ENCODE measurements at places on chromosomes 3 and 15. TPM values are rescaled to one million over a fixed set of nuclear protein-coding genes. Genes with fewer than 3 reads are reported as not detected.

DNA sequence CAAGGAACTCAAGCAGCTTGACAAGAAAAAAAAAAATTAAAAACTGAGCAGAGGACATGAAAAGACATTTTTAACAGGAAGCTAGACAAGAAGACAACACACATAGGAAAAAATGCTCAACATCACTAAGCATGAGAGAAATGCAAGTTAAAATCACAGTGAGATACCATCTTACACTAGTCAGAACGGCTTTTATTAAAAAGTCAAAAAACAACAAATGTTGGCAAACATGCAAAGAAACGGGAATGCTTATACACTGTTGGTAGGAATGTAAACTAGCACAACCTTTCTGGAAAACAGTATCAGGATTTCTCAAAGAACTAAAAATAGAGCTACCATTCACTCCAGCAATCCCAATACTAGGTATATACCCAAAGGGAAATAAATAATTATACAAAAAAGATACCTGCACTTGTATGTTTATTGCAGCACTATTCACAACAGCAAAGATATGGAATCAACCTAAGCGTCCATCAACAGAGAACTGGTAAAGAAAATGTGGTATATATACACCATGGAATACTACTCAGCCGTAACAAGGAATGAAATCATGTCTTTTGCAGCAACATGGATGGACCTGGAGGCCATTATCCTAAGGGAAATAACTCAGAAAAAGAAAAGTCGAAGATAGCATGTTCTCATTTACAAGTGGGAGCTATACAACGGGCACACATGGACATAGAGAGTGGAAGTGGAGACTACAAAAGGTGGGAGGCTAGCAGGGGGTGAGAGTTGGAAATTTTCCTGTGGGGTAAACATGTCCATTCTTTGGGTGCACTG, 5.2 kb downstream of the GOLIM4 start:
- DNase-seq = no peak

- no peak for DNase-seq
These were observed 153.2 kb downstream of the CTNNB1 start for GRCh38 chr3:41352510-41352909.

PLSCR1 gene
- total RNA-seq = 69.2 TPM

- DNase-seq = no peak
These were observed 57.1 kb downstream of the CAPN7 start for GRCh38 chr3:15263120-15263519.

SYNPR gene
- not detected for total RNA-seq

DNA sequence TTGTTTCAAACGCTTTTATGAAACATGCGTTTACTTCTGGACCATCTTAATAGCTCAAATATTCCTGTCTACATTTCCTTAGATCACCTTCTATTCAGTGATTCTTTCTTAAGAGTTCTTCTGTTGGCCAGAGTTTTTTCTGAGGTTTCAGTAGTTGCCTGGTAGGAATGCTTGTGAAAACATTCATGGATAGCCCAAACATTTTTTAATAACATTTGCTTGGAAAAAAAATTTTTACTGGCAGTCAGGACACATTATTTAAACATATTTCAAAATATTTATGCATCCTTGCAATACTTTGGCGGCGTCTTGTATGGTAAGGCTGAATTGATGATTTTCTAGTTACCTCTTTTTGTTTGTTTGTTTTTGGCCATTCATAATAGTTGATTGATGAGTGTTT, 47.4 kb upstream of the ZBTB20 start:
- DNase-seq = no peak

- no peak for DNase-seq
These were observed 385.5 kb upstream of the PDZRN3 start for GRCh38 chr3:74009961-74010844.

DNA sequence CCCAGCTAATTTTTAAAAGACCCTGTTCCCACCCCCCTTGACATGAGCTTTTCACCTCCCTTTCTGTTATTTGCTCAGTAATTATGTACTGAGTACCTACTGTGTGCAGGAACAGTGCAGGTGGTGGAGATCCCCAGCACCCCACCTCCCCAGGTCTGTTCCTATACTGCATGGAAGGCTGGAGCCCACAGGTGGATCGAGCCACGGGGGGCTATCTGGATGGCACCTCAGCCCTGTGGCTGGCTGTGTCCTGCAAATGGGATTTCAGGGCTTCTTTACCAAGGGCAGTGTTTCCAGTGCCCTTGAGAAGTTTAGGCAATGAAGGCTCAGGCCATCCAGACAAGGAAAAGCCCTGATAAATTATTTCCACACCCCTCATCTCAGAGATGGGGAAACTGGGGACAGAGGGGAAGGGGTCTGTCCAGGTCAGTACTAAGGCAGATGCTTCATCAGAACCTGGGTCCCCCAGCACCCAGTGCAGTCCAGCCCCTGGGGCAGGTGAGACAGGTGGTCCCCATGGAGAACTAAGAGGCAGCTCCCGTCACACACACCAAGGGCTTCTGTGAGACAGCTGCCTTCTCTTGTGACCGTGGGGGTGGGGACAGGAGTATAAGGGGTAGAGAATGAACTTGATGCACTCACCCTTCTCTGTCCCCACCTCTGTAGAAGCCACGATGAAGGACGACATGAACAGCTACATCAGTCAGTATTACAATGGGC, 109.6 kb downstream of the ETFA start:
- DNase-seq = no peak

- DNase-seq = no peak
These were observed 357.6 kb upstream of the CFAP20DC start for GRCh38 chr3:59407425-59407824.

DNA sequence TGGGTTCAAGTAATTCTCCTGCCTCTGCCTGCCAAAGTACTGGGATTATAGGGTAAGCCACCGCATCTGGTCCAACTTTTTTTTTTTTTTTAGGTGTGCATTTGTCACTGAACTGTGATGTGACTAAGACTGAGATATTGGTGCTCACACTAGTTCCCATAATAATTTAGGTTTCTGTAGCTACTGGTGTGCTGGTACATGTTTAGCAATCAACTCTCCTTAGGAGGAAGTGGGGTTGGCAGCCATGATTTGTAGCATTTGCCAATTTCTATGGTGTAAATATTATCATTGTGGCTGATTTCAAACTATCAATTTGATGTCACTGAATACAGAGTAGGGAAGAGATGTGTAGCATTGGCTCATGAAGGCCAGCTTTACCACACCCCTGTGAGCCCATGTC, 372.7 kb downstream of the EDEM1 start:
- no peak for DNase-seq

DNA sequence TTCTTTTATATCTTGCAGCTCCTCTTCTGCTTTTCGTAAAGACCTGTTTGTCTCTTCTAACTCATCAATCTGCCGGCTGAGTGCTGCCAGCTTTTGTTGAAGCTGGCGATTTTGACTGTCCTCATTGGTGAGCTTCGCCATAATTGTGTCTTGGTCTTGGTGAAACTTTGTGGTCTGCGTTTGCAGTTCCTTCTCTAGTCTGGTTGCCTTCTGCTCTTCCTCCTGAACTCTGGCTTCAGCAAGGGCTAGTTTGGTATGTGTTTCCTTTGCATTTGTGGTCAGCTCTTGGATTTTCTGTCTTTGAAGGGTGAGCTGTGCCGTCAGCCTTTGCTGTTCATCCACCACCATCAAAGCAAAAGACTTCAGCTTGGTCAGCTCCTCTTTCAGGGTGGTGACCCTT, 32.9 kb downstream of the CMSS1 start:
- no peak for DNase-seq

DNA sequence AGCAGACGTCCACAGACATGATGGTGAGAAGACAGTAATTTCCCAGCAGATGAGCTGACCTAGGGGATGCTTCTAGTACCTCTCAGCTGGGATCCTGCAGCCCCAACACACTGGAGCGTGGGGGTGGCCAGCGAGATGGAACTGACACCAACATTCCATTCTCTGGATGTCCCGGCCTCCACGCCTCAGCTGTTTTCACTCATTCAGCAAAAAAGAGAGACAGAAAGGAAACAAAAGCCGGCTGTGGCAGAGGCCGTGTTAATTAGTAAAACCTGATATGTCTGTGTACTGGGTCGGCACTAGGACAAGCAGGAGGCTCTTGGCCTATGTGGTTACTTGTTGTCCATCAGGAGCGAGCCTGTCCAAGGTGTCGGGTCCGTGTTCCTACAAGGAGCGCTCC, 82.6 kb upstream of the MYZAP start:
- no peak for DNase-seq

CCR8 gene
- total RNA-seq = not detected

LYSMD4 gene
- total RNA-seq = 5.8 TPM

ITGB5 gene
- total RNA-seq = 146 TPM

DNA sequence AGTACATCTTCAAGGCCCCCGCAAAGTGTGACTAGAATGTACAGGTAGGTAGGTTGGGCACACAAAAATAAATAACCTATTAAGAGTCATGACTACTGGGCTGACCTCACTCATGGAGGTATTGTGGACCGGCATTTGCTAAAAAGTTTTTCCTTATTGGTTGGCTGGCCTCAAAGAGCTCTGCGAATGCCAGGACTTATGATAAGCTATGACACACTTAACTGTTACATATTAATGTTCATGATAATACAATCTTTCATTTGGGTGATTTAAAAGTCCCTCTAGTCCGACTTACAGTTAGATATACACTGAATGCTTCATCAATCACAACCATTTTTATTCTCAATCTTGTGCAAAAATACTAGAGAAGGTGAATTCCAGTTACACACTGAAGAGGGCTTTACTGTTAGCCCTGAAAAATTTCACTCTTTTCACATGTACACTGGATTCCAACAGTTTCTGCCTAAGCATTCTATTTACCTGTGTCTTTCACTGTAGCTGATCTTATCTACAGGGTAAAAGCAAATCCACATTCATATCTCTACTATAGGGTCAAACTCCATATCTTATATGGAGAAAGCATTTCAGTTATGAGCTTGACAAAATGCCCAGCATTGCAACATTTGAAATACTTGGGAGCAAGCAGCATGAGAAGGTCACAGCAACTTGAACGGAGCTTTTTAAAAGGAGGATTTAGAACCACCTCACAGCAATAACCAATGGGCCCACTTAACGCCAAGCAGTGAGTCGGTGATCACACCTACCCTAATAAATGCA, 329.1 kb downstream of the FOXP1 start:
- DNase-seq = no peak

DNA sequence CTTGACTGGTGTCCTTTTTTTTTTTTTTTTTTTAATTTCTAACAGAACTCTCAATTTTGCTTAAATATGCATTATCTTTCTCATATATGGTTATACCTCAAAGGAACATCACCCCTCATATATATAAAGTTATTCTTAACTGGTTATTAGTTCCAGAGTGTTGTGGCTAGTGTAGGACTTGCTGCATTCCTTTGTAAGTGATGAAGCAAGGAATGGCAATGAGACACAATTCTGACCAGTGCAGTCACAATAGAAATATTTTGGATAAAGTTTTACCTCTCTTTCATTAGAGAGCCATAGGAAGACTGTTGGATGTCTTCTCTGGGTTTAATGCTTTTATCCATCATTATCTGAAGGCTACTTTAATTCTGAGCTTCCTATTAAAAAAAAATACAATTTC, 75.5 kb upstream of the CBLB start:
- DNase-seq = no peak

GRCh38 chr3:99534951-99535704, 103.3 kb upstream of the COL8A1 start:
- peak; percentile 26 for DNase-seq

DNA sequence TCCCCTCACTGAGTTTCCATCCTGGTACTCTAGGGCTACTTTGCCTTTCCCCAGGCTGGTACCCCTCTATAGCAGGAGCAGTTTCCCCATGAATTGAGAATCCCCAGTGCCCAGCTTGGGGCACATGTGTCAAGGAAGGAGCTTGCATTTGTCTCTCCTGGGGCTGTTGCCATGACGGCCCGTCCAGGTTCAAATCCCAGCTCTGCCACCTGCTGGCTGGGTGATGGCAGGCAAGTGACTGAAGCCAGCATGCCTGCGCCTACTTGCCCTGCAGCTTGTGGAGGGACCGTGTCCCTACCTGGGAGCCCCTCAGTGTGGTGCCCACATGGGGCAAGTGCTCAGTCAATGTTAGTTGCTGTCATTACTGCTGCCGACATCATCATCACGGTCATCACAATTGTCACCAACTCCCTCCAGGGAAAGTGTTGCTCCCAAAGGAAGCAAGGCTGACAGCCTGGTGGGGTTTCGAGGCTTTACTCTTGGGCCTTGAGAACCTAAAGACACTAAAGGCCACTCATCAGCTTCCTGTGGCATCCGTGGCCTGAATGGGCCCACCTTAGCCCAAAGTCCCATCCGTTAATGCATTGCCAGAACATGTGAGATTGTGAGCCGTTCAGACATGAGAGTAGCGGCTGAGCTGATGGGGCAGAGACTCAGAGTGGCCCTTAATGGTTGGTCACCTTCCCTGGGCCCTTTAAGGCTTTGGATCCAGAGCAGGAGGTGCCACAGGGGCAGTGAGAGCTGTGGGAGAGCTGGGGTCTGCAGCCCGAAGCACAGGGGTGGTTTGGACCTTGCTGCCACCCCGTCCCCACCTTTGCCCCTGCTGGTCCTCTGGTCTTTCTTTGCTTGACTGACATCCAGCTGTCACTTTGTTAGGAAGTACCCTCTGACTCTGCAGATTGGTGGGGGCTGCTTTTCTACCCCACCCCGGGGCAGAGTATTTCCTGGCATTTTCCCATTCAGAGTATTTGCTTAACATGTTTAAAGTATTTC, 144.4 kb downstream of the DNAJB8 start:
- DNase-seq = peak; percentile 27

TRANK1 gene
- total RNA-seq = 3.8 TPM

DNA sequence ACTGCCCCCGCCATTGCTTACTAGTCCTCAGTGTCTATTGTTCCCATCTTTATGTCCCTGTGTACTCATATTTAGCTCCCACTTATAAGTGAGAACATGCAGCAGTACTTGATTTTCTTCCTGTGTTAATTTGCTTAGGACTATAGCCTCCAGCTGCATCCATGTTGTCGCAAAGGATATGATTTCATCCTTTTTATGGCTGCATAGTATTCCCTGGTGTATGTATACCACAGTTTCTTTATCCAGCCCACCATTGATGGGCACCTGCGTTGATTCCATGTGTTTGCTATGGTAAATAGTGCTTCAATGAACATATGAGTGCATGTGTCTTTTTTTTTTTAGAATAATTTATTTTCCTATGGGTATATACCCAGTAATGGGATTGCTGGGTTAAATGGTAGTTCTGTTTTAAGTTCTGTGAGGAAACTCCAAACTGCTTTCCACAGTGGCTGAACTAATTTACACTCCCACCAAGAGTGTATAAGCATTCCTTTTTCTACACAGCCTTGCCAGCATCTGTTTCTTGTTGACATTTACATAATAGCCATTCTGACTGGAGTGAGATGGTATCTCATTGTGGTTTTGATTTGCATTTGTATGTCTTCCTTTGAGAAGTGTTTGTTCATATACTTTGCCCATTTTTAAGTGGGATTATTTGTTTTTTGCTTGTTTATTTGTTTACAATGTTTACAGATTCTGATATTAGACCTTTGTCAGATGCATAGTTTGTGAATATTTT, 53.7 kb downstream of the GALK2 start:
- no peak for DNase-seq

AP3S2 gene
- 81.9 TPM for total RNA-seq

ZNF80 gene
- not detected for total RNA-seq

Measured in A172 (cell line).